ENCODE measurements at places on chromosomes 13 and 19. TPM values are rescaled to one million over a fixed set of nuclear protein-coding genes. Genes with fewer than 3 reads are reported as not detected.

Gene OR7C1
- total RNA-seq, result 0.06 TPM

Gene ZSCAN4
- total RNA-seq, result 0.11 TPM

- peak; percentile 3 for DNase-seq
These were observed 507.4 kb upstream of the KLF12 start for GRCh38 chr13:74641586-74641985.

DNA sequence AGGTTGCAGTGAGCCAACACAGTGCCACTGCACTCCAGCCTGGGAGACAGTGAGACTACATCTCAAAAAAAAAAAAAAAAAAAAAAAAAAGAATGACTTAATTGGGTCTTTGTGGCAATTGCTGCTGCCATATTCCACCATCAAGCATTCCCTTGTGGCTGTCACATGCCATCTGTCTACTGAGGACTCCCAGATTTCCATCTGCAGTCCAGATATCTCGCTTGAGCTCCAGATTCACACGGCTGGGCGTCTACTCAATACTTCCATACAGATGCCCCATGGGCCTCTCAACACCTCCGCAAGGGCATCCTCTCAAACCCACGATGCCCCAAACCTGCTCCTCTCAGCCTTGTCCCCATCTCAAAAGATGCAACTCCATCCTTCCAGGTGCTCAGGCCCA lies 12.9 kb downstream of the TMEM143 start:
- DNase-seq, result no peak

DNA sequence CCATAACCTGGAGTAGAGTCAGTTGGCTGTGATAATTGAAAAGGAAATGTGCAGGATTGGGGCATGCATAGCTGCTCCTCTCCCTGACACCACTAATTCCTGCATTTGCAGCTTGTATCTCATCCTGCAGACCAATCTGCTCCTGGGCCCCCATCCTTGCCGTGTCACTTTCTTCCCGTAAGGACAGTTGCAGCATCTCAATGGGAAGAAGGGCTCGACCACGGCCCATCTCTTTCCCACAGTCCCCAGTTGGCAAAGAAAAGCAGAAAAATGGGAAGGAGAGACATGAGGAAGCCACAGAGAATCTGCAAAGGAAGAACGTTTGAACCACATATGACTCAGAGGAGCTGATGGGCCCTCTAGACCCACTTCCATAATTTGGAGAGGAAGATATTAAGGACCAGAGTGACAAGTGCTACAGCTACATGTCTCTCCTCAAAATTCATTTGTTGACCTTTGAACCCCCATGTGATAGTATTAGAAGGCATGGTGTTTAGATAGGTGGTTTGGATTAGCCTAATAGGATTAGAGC lies 1.8 kb upstream of the SIGLEC12 start:
- DNase-seq, result no peak

DNA sequence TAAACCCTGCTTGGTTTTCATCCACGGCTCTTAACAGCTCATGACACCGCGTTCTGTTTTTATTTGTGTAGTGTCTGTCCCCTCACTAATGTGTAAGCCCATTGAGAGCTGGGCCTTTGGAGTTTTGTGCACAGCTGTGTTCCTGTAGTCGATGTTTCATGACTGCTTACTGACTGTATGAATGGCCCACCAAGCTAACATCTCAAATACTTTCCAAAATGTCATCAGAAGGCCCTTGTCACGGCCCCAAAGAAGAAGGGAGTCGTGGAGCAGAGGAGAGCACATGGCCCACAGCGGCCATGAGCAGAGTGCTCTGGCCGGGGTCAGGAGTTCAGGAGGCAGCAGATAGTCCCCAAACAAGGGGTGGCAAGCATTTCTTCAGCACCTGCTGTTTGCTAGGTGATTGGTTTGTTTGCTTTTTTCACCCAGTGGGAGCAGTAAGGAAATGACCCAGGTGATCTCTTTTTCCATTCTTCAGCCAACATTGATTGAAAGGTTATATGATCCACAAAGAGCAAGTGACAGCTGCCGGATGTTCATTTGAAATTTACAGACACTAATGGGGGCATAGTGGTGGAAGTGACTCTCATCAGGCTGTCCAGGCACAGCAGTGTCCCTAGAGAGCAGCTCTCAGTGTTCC lies 315.2 kb downstream of the ATP8A2 start:
- no peak for DNase-seq
